ENCODE measurements at places on chromosomes 3 and 15.

- no peak for DNase-seq
Observed at GRCh38 chr3:177878957-177879356, 657.3 kb upstream of the KCNMB2 start.

- no peak for DNase-seq
Observed at GRCh38 chr3:110069761-110070160, 732.4 kb upstream of the DPPA4 start.

DNA sequence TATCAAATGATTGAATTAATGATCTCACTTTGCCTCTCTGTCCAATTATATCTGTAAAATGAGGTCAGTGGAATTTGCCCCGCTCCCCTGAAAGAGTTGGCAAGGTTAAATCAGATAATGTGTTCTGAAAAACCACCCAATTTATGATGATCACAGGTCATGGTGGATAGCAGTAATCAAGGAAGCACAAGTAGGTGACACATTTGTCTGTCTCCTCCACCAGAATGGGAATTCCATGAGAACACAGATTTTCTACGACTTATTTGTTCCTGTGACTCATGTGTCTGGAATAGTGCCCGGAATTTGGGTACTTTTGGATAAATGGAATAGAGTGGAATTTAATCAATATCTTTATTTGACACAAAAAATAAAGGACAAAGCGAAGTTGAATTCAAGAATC is 220.9 kb upstream of the SUCLG2 start:
- no peak for DNase-seq

GRCh38 chr3:143831208-143831607 is 17.1 kb downstream of the SLC9A9 start:
- DNase-seq: no peak

DNA sequence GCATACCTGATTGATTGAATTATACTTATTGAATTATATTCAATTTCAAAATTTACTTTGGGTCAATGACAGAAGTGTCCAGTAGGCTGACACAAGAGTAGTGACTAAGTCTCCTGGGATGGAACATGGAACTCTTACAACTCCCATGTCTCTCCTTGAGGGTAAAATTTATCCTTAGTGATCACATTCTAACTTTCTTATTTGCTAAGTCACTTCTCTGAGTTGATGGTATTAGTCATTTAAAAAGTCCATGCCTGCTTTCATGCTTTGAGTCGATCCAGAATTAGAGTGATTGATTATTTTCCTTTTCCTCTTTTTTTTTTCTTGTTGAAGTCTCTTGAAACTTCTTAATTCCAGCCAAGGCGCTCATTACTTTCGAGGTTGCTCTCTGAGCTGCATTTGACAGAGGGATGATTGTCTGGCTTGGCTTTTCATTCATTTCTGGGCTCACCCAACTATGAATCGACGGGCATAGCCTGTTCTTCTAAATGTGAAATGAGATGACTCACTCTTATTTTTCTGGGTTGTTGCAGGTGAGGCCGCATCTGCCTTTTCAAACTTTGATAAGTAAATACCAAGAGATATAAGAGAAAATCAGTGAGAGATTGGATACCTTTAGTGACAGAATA is 34.9 kb downstream of the LRRC3B start:
- DNase-seq: no peak

DNA sequence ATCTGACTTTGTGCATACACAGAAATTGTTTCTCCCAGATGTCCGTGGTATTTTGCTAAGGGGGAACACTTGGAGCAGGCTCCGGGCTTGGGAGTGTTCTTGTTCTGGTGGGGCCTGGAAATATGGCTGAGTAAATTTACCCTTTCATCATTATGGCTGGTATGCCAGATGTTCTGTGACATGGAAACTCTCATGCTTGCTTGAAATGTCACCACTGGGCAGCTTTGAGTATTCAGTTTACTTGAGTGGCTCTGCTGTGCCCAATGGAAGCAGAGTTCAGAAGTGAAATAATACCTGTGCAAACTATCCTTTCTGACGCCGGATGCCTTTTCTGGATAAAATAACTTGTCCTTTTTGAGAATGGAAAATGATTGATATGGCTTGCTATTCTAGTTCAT is 283.6 kb upstream of the TPM1 start:
- no peak for DNase-seq

- peak; percentile 42 for DNase-seq
Observed at GRCh38 chr15:90001062-90001682, at the start of gene ZNF710. Gene ZNF710 (plus strand): TSS chr15:90001324. CDS start chr15:90067138, 65,814 bp downstream.

DNA sequence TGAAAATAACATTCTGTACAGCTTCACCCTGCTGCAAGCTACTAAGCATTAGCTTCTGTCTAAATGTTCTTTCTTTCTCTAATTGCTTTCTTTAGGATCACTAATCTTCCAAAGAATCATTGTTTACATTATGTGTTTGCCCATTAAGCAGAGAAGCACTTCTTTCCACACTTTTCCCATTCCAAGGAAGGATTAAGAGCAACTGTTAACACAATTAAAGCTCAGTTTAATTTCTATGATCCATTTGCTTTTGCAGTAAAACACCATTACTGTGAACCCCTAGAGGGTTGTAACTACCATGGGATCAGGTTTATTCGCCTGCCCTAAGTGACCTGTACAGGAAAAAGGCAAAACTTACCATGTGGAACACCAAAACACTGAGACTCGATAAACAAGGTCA is 125.8 kb upstream of the ZNF385D start:
- no peak for DNase-seq

DNA sequence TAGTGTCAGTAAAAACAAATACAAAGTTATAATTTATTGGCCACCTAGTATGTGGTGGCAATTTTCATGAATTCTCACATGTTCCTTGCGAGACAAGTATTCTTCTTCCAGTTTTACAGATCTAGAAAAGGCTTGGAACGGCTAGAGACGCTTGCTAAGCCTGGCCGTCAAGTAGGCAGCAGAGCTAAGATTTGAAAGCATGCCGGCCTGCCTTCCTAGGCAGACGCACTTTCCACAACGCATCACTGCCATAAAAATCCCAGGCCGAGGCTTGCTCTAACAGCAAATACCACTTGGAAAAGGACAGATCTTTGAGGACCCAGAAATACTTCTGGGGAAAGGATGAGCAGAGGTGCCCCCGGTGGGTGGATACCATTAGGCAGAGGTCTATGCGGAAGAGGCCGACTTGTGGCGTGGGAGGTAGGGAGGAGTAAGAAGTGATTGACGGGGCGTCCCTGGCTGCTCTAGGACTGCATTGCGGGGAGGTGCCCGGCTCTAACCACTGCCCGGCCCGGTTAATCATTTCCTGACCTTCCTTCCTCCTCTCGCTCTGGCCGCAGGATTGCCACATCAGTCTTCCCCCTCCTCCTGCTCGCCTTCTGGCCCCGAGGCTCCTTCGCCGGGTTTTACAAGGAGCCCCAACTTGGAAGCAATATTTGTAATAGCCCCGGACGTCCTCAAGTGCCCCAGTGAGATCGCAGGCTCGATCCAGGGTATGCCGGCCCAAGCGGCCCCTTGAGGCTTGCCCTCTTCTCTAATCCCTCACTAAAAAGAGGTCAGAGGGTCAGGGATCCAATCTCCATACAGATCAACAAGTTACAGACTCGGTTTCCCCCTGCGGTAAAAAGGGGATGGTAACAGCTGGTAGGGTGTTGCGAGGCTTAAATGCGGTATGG is 1.3 kb upstream of the USP3 start:
- DNase-seq: peak; percentile 84

- DNase-seq: no peak
Observed at GRCh38 chr3:175612487-175613196, 753.5 kb downstream of the NAALADL2 start.

DNA sequence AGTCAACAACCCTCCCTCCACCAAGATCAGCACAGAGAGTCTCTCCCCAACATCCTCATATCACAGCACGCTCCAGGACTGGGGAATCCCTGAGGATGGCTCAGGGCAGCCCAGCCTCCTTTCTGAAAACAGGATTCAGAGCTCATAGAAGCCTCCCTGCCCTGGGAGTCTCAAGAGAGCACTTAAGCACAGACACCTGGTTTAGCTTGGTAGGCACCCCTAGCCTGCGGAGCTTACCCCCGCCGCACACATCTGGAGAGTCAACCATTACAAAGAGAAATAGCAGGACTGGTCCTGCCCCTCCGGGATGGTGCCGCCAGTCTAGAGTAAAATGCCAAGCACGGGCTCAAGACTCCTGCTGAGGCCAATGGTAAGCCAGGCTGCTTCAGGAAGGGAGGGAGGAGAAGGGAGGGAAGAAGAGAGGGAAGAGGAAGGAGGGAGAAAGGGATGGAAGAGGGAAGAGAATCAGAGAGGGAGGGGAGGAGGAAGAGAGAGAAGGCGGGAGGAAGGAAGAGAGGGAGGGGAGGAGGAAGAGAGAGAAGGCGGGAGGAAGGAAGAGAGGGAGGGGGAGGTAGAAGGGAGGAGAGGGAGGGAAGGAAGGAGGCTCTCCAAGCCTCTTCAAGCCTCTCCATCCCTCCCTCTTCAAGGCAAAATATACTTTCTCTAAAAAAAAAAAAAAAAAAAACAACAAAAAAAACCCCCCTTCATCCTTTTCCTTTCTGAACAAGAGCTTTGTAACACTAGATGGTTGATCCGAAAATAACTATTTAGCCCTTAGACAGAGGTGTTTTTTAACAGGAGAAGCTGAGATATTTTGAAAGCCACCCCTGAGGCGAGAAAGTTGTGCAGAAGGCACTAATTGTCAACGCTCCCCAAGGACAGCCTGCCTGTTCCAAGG is 278.6 kb upstream of the TLE3 start:
- no peak for DNase-seq

DNA sequence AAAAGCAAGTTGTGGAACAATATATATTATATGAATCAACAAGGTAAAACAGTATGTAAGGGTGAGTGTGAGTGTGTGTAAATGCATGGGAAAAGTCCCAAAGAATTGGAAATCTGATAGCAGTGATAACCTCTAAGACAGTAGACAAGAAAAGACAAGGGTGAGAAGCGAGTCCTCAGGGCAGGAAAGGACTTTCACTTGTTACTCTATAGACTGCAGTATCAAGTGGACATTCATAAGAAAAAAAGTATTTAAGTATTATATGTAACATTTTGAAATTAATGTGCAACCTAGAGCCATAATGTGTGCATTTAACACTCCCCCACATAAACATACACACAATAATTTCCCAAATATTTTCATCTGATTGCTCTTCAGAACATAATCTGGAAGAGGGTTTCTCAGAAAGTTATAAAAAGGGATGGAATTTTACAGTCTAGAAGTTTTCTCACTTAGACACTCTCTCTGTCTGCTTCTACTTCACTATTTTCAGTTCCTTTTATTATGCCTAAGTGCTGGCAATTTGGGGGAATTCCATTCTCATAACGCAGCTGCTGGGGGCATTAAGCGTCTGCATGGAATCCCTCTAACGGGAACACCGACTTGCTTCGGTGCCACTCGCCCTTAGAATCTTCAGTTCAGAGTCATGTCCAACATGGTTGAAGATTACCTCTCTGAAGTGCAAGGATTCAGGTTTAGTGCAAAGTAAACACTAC is 50.0 kb upstream of the CDIN1 start:
- DNase-seq: no peak

GRCh38 chr3:184134746-184135148 is 411 bp upstream of the EIF2B5 start:
- DNase-seq: no peak

DNA sequence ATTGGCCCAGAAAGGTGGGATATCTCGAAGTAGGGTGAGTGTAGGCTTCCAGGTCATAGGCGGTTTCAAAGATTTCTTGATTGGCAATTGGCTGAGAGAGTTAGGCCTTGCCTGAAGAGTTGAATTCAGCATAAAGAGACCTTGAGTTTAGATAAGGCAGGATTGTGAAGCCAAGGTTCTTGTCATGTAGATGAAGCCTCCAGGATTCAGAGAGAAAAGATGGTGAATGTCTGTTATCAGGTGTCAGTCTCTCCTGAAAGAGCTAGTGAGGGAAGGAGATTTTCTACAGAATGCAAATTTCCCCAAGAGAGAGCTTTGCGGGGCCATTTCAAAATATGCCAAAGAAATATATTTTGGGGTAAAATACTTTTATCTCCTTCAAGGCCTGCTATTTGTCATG is 217.0 kb upstream of the TLE3 start:
- DNase-seq: no peak

DNA sequence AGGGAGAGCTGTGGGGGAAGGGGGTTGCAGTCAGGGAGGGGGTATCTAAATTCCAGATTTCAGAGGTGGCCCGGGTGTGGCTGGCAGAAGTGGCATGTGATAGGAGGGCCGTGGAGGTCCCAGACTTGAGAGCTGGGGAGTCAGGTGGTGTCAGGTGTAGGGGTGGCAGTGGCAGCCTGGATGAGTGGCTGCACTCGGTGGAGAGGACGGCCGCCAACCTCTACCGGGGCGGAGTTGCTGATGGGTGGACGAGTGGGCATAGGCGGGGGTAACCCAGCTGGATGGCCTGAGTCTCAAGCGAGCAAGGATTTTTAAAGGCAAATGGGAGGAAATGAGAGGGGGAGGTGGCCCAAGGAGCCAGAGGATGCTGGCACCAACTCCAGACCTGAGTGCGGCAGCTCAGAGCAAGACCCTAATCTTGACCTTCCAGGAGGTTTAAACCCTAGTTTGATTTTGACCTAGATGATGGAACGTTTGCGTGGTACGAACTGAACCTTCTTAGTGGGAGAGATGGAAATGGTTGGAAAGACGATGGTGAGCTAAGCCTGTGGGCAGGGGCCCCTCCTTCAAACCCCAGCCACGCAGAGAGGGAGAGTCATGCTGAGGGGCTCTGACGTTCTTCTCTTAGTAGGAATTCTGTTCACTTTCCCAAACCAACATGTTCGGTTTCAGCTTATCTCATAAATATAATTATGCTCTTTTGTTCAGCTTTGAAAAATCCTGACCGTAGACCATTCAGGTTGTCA is 8.0 kb downstream of the TRAK1 start:
- no peak for DNase-seq

GRCh38 chr15:68404056-68404798 is 27.7 kb downstream of the ITGA11 start:
- DNase-seq: no peak

GRCh38 chr3:59812237-59813147 is 762.7 kb upstream of the CFAP20DC start:
- no peak for DNase-seq

GRCh38 chr3:133038089-133038730 is at the start of gene TMEM108:
Gene TMEM108 (plus strand): TSS chr3:133038391.
- DNase-seq: peak; percentile 3

DNA sequence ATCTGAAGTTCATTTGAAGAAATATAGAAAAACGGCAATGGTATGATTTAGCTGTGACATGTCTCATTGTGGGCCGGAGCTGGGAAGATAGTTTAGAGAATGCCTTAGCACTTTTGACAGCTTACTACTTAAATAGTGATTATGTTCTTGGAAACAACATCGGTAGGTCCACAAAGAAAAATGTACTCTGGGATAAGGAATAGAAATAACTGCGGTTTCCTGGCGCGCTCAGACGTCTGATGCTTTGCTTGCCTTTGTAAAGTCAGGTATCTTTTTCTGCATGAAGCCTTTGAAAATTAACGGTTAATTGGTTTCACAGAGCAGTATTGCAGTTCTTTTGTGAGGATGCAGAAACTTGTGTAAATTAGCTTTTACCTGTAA is 1.4 kb downstream of the USP3 start:
- DNase-seq: no peak
